ENCODE measurements at places on chromosomes 6 and 20.

- no peak overlapping the region for H3K4me3 ChIP-seq
- no peaks in the 10 kb centered on the region for H3K4me1 ChIP-seq
- H3K27ac ChIP-seq = no peak overlapping the region
- H3K27me3 ChIP-seq = no peaks in the 10 kb centered on the region
Observed at GRCh38 chr6:101605874-101606273, 212.4 kb downstream of the GRIK2 start.

GRCh38 chr6:111804627-111805235 lies 68.5 kb downstream of the FYN start:
- H3K36me3 ChIP-seq = no peaks in the 10 kb centered on the region
- peaks cover 32% of the 10 kb centered on the region for H3K4me1 ChIP-seq
- no peaks in the 10 kb centered on the region for H3K27me3 ChIP-seq
- peak; percentile 44 for DNase-seq
- H3K4me3 ChIP-seq = no peak overlapping the region
- H3K27ac ChIP-seq = peak overlapping the region; percentile 42

DNA sequence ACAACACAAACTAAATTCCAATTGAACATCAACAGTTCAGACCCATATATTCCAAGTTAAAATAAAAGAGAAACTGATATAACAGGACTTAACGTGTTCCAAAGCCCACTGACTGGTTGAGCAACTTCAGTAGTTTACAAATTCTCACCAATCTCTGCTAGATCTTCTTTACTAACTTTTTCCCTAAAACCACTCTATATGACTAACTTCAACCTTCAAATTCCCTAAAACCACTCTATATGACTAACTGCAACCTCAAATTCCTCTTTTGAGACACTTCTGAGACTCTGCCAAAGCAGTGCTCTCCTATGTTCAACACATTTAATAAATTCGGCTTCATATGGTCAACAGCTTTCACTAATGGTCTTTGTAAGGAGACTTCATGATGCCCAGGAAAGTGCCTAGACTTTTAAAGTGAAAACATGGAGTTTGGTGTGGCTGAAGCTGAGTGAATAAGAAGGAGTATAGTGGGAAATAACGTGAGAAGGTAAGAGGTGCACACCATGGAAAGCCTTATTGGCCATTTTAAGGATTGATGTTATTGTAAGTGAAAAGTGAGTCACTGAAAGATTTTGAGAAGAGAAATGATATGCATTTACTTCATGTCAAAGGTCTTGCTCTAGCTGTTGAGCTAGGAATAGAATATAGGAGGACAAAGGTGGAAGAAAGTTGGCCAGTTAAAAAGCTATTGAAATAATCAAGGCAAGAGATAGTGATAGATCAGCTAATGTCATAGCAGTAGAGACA lies 134.0 kb upstream of the HCRTR2 start:
- no peak overlapping the region for H3K27ac ChIP-seq
- no peak for DNase-seq
- no peaks in the 10 kb centered on the region for H3K36me3 ChIP-seq
- H3K27me3 ChIP-seq = no peaks in the 10 kb centered on the region
- no peaks in the 10 kb centered on the region for H3K4me1 ChIP-seq
- H3K4me3 ChIP-seq = no peak overlapping the region

DNA sequence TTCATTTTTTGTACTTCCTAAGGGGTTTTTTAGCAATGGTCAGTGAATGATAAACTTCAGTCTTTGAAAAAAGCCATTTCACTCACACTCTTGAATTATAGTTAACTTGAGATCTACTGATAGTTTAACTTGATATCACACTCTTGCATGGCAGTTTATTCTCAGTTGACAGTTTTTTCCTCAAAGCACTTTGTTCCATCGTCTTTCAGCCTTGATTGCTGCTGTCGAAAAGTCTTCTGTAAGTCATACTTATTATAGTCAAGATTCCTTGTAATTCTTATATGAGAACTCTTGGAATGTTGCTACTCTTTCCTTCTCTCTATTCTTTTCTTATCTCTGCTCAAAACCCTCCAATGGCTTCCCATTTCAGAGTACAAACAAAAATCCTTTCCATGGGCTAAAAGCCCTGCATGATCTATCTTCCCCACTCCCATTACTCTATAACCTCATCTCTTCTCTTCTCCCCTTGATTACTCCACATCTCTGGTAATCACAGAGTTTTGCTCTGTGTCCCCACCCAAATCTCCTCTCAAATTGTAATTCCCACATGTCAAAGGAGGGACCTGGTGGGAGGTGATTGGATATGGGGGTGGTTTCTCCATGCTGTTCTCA lies 31.2 kb downstream of the ZHX3 start:
- no peak overlapping the region for H3K27ac ChIP-seq
- H3K4me3 ChIP-seq = no peak overlapping the region
- no peak for DNase-seq
- no peaks in the 10 kb centered on the region for H3K4me1 ChIP-seq

- DNase-seq = peak; percentile 26
- H3K27ac ChIP-seq = no peak overlapping the region
- no peaks in the 10 kb centered on the region for H3K27me3 ChIP-seq
Observed at GRCh38 chr20:11918981-11919380, 1.3 kb downstream of the BTBD3 start.
